ENCODE measurements at places on chromosomes 1 and 21.

DNA sequence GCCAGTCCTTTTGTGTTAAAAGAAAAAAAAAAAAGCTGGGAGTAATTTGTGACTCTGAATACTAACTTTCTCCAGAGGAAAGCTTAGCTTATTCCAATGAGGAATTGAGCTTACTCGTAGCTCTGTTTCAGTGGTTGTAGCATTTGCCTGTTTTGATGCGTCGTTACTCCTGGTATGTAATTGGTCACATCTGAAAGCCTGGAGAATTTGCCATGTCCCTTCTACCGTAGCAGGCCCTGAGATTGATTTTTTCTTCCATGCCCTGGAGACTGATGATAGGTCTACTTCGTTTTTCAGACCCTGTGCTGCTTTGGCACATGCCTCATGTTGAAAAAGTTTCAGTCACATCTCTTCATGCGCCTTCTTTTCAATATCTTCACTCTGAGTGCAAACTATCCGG lies 1103.0 kb downstream of the PLA2G4A start:
- no peak for DNase-seq

- DNase-seq, result no peak
Observed at GRCh38 chr1:233459470-233459945, 132.0 kb downstream of the MAP3K21 start.

DNA sequence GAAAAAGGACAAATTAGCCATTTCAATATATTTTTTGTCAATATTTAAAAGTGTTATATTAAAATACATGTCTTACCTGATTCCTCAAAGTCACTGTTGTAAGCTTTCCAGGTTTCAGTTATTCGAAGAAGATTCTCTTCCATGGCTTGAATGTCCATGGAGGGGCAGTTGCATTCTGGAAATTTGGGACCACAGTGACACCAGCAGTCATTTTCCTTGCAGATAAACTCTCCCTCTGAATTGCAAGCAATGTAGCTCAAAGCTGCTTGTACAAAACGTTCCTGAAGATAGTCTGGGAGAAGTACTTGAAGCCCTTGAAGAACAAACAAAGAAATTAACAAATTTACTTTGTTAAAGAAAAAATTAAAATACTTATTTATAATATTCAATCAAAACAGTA lies 251.7 kb downstream of the BRINP3 start:
- no peak for DNase-seq

DNA sequence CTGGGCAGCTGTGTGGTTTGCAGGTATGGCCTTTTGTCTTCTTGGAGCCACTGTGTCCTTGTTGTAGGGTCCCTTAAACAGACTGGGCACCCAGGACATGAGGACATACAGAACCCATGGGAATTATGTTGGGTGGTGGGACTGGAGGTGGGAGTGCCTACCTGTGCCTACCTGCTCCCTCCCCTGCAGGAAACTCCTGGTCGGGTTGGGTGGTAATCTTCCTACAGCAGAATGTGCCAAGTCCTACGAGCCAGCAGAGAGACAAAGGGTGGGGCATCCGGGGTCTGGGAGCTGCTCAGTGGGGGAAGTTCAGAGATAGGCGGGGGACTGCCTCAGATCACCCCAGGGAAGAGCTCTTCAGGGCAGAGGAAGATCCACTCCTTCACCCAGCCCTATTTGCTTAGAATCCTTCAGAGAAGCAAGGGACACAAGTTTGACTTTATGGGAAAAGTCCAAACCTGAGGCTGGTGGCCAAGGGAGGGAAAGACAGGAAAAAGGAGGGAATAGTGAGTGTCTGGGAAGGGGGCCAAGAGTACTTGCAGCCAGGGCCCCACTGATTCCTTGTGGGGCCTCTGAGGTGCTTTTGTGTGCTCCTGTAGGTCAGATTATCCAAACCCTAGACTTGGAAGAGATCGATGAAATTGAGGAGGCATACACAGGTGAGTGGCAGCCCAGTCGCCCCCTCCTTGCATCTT lies 58.3 kb downstream of the KIF21B start:
- DNase-seq, result no peak

DNA sequence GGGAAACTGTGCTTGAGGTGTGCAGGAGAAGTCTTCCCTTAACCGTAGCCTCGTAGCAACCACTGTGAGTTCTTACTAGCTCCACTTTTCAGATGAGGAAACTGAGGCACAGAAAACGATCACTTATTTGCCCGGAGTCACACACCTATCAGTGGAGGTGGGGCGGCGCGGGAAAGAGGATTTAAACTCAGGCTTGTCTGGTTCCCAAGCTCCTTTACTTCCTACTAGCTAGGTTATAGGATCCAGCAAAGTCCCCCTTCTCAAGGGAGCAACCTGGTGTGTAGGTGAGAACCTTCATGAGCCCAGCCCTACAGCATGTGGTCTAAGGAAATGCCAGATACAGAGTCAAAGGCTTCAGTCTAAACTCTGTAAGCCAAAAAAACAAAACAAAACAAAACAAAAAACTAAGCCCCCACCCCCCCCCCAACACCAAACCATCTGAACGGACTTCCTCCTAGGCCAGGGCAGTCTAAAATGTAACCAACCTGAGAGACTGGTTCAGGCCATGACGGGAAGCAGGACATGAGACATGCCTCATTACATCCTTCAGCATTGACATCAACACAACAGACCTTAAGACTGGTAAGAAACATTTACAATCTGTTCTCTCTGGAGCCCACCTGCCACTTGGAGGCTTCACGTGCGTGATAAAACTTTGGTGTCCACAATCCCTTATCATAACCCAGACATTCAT lies 709 bp upstream of the FBXO42 start:
- DNase-seq, result no peak

GRCh38 chr1:154994591-154994990 lies 1.2 kb downstream of the LENEP start:
- DNase-seq, result no peak

DNA sequence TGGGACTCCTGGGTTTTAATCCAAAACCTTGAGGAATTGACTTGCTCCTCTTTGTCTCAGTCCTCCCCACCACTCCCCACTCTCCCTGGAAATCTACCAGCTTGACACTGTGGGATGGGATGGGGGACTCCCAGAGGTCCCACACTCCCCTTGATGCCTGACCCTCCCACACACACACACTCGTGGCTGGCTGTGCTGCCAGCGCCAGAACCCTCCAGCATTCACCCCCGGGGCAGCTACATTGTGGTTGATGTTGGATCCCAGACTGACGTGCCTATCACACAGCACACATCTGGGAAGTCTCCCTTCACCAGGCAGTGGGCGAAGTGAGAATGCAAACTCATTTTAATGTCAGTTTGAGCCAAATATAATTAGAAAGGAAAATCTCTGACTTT lies 10.0 kb downstream of the KIRREL1 start:
- DNase-seq, result no peak

- DNase-seq, result no peak
Observed at GRCh38 chr1:91643431-91643830, 142.8 kb downstream of the CDC7 start.

DNA sequence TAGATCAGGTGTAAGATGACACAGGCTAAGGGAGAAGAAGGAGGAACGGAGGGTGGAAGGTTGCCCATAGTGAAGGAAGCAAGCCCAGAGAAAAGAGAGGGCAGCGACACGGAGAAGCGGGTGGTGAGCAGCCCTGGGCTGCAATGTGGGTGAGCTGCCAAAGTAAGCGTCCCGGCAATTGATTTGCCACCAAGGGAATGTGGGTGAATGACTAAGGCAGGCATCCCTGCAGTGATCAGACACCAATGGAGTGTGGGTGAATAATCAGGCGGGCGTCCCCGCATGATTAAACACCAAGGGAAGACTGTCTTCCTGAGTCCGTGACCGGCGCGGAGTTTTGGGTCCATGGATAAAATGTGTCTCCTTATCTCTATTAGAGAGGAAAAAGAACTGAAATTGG lies 79.6 kb downstream of the UCHL5 start:
- DNase-seq, result no peak

GRCh38 chr1:6491480-6491962 lies at the start of gene PLEKHG5:
TSS of gene PLEKHG5 (minus strand) at chr1:6491667. CDS start at chr1:6477571, 14,096 bp downstream.
- DNase-seq, result peak; percentile 35

DNA sequence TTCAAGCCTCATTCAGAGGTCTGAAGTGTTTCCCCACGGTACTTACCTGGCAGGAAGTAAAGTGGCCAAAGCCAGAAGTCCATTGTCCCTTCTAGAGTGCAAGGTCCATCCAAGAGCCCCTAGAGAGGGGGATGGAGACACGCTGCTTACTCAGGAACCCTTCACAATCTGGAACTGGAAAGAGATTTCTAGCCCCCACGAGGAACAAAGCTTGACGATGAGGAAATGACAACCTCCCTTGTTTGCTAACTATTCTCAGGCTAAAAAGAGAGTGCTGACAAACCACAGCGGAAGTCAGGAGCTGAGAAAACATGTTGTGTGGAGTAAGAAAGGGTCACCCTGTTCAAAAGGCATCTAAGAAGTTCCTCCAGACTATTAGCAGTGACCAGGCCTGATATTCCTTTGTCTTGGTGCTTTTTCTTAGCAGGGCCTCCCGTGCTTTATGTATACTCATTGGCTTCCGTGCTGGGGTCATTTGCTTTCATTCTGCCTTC lies at the start of gene FCMR:
TSS of gene FCMR (minus strand) at position 170 of the 494 bp plus-strand sequence. CDS start at position 83, 87 bp downstream.
- peak; percentile 41 for DNase-seq

- no peak for DNase-seq
Observed at GRCh38 chr1:81129366-81129765, 671.4 kb upstream of the ADGRL2 start.

DNA sequence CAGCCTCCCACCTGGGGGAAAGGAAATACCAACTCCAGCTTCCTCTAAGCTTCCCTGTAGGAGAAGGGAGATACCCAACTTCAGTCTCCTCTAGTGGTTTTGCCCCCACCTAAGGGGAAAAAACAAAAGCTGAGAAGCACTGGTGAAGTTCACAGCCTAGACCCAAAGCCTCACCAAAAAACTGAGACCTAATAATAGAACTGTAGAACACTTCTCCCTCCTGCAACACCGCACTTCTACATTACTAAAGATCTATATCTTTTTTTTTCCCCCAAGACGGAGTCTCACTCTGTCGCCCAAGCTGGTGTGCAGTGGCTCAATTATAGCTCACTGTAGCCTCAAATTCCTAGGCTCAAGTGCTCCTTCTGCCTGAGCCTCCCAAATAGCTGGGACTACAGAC lies 43.2 kb downstream of the SLC2A1 start:
- DNase-seq, result no peak

- no peak for DNase-seq
Observed at GRCh38 chr1:240682166-240682858, 70.4 kb upstream of the GREM2 start.

DNA sequence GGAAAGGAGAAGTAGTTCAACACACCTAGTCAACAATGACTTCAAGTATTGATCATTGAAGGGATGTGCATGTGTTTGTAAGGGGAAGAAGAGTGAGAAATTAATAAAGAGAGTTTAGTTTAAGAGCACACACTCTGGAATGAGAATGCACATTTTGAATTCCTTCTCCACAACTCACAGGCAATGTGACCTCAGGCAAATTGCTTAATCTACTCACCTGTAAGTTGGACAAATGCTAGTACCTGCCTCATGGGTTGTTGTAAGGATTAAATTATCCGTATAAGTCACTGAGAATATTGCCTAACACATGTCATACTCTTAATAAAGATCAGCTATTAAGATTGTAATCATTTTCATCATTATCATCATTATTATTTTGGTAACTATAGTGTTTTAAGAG lies 204.0 kb upstream of the NFIA start:
- DNase-seq, result no peak

DNA sequence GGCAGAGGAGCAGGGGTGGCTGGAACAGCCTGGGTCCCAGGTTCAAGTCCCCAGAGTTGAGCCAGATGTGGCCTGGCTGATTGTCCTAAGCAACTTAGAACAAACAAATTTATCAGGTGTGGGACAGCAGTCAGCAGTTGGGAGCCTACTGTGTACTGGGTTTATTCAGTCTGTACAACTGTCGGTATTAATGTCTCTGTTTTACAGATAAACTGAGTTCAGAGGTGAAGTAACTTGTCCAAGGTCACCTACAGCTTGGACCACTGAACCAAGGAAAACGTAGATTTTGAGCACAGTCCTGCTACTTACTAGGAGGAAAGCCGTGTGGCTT lies 14.6 kb upstream of the TRIM63 start:
- no peak for DNase-seq

GRCh38 chr1:204077979-204078696 lies 5.2 kb downstream of the SOX13 start:
- DNase-seq, result no peak

DNA sequence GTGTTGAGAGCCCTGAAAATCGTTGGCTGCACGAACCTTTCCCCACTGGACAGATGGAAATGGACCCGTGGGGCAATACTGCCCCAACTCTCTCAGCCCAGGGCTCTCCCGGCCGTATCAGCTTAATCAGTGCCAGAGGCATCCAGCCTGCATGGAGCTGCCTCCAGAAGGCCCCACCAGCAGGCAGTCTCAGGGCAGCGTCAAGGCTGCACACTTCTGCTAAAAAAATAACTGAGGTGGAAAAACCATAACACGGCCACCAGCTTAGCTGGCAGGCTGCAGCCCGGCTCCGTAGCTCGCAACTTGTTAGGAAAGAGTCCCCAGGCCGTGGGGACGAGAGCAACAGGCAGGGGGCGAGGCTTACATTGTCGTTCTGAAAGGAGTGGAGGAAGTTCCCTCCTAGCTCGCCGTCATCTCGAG lies 27.9 kb downstream of the MRPL37 start:
- no peak for DNase-seq

- no peak for DNase-seq
Observed at GRCh38 chr1:156898161-156898566, 4.6 kb downstream of the PEAR1 start.

GRCh38 chr1:182195733-182196132 lies 134.2 kb upstream of the ZNF648 start:
- no peak for DNase-seq

- peak; percentile 21 for DNase-seq
Observed at GRCh38 chr1:229856009-229856650, 210.9 kb upstream of the GALNT2 start.

DNA sequence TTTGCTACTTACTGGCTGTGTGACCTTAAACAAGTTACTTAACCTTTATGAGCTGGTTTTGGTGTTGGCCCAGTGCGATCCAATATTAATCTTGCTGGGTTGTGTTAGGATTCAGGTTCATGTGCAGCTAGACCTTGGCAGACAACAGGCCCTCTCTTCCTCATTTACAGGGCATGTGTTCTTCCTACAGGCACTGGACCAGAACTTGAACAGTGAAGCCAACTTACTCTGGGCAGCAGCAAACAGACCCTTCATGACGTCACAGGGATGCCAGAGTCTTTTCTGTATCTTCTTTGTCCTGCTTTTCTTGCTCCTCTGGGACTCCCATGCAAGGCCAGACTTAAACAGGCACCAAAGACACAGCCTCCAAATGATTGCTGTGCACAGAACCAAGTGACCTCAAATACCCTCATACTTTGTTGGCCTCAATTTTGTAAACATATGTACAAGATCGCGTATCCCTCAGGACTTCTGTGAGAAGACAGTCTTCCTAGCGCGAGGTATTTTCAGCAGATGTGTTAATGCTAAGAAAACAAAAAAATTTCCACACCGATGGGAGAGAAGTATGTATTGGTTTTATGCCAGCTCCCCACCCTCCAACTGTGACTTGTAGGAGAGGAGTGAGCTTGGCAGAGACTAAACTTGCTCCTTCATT lies 73.7 kb downstream of the URB2 start:
- no peak for DNase-seq

GRCh38 chr1:220326578-220326977 lies 54.3 kb upstream of the RAB3GAP2 start:
- DNase-seq, result no peak

GRCh38 chr1:30611741-30612309 lies 111.6 kb downstream of the MATN1 start:
- no peak for DNase-seq
